ENCODE measurements at places on chromosomes 1 and 21. TPM values are rescaled to one million over a fixed set of nuclear protein-coding genes. Genes with fewer than 3 reads are reported as not detected.

SLAMF9 gene
- total RNA-seq, result not detected

SLC66A1 gene
- total RNA-seq, result 9.2 TPM

NPHS2 gene
- not detected for total RNA-seq

SAMSN1 gene
- 125 TPM for total RNA-seq

ELAPOR1 gene
- 6.1 TPM for total RNA-seq

KPRP gene
- total RNA-seq, result not detected

C1orf87 gene
- total RNA-seq, result not detected

GRCh38 chr1:162138112-162138511 is 68.6 kb downstream of the NOS1AP start:
- DNase-seq, result no peak

- DNase-seq, result no peak
Measured at GRCh38 chr1:179178183-179178582, 51.3 kb downstream of the ABL2 start.

- DNase-seq, result no peak
Measured at GRCh38 chr1:208187499-208188041, 56.6 kb downstream of the PLXNA2 start.

GRCh38 chr21:45972716-45973474 is 8.7 kb upstream of the COL6A1 start:
- DNase-seq, result no peak

- DNase-seq, result peak; percentile 43
Measured at GRCh38 chr21:39386194-39386593, 37.3 kb upstream of the HMGN1 start.

DNA sequence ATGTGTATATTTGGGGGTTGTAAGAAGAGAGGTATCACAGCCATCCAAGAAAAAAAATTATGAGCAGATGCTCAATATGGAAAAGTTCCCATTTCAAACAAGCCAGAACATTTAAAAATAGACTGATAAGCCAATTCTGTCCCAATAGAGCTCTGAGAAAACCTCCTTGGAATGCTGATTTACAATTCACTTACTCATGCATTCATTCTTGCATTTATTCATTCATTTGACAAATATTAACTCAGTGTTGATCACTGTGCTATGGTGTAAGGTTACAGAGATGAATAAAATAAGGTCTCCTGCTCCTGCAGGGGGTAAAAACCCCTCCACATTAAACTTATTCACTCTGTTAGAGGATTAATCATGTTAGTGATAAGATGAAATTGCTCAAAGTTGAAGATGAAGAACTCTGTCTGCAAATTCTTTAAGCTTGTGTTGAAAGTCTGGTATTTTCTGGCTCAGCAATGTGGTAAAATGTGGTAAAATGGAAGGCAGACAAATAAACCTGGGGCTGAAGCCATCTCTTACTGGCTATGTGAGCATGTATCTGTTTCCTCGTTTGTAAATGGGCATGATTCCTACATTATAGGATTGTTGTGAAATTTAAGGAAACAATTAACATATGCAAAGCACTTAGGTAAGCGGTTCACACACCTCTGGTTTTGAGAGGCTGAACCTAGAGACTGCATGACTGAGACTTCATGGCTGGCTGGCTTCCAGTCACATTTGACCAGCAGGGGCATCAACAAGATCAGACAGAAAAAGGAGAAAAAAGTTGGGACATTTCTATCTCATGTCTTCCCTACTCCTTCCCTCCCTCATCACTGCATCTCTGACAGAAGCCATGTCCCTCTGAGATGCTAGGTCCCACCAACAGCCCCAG is 45.0 kb upstream of the DAB1 start:
- DNase-seq, result no peak

DNA sequence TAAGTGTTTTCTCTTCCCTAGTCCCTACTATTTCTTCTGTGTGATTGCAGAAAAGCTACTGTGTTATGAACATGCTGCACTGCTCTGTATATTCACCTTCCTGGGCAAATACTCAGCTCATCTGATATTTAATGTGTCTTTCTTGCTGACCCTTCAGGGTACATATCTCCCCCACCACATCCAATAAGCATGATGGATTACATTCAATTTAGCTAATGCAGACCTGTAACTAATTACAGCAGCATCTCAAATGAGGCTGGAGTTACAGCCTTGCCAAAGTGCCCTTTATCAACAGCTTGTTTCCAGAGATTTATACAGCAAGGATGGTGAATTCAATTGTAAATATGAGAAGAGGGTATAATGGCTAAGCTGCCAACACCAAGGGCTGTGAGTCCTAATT is 144.0 kb downstream of the KCNH1 start:
- no peak for DNase-seq

- peak; percentile 78 for DNase-seq
Measured at GRCh38 chr1:27388337-27389005, 4.0 kb upstream of the GPR3 start.

DNA sequence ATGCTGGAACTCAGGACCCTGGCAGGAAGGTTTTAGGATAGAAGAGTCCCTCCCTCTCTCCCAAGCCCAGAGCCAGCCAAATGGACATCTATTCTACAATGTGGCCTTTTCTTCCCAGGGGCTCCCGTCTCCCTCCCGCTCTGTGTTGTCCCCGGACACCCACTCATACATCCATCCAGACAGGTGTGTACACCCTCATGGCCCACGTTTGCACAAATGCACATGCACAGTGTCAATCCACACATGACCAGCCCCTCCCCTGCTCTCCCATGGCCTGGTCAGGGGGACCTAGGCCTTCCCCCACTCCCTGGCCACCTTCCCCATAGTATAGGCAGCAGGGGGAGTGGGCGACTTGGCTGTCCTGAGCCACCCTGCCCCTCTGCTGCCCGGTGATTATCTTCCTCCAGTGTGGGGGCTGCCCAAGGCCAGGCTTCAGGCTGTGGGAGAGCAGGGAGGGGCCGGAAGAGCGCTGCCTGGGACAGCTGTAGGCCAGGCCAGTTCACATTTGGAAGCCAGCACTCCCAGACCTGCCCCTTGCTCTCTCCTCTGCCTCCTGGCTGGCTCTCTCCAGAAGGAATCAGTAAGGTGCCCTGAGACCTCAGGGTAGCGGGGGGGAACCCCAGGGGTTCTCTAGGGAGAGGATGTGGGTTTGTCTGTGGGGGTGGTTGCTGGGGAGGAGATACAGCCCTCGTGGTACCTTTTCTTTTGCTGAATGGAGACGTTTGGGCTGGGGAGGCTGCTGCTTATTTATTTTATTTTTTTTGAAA is 4.1 kb upstream of the PTPN7 start:
- peak; percentile 76 for DNase-seq

DNA sequence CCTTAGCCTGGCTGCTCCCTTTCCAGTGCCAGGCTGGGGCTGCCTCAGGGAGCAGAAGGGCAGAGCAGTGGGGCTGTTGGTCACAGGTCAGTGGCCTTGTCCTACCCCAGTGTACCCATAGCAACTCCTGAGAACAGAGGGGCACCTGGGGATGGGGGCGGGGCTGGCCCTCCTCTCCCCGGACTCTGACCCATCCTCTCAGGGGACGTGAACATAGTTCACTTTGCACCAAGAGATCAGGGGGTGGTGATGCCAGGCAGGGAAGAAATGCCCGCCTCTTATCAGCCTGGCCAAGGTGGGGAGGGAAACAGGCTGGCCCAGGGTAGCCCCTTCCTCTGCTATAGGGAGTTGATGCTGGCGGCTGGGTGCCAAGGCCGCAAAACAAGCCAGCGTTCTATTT is 4.9 kb downstream of the ETNK2 start:
- no peak for DNase-seq

DNA sequence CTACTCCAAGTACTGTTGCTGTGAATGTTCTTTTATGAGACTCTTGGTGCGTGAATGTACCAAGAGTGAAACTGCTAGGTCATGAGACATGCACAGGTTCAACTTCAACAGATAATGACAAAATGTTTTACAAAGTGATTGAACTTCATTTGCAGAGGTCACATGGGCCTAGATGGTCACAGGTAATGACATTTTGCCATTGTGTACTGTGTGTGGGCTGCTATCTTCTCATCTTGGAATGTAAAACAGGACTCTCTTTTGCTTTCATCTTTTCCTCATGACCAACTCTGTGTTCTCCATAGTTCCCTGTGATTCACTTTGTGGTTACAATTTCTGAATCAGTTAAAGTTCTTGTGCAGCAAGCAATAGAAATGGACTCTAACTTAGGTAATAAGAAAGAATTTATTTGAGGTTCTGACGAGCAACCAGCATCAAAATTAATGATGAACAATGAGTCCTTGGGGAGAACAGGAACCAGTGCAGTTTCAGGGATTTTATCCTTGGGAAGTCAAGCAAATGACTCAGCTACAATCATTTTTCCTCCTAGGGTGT is 16.2 kb upstream of the TSNAX start:
- DNase-seq, result no peak
